ENCODE measurements at places on chromosomes 4 and X.

GRCh38 chr4:179130122-179130714 is 1688.0 kb upstream of the AGA start:
- no peak for DNase-seq

DNA sequence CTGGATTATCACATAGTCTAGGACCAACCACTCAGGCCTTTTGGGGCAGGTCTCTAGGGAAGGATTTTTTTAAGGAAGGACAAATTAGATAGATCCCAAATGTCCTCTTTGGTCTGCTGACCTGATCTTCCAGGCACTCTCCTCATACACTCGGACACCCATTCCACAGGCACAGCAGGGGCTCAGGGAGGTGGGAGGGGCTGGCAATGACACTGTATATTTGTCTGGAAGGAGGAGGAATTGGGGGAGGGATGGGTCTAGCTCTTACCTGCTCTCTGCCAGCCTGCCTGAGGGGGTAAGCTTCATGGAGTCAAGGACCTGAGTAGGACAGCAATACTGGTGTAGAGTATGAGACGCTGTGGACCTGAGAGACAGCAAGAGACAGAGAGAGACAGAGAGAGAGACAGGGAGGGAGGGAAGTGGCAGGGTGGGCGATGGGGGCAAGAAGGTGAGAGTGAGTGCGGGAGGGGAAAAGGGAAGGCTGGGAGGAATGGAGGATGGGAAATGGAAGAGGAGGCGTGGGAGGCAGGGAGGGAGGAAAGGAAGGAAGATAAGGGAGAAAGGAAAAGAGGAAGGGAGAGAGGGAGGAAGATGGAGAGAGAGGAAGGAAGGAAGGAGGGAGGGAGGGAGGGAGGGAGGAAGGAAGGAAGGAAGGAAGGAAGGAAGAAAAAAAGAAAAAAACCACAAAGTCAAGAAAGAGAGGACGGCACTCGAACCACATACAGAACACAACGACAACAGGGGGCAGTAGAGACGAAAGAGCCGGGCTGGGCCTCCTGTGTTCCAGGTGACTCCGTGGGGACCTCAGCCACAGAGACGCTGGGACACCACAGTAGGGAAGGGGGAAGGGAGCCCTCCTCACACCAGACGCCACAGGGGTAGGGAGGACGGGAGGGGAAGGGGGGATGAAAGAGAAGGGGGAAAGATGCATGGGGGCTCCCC is 1.8 kb downstream of the IQSEC2 start:
- DNase-seq: peak; percentile 20

DNA sequence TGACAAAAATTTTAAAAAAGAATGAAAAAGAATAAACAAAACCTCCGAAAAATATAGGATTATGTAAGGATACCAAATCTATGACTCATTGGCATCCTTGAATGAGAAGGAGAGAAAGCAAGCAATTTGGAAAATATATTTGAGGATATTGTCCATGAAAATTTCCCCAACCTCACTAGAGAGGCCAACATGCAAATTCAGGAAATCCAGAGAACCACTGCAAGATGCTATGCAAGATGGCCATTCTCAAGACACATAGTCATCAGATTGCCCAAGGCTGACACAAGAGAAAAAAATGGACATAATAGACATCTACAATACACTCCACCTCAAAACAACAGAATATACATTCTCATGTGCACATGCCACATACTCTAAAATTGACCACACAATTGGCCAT is 135.9 kb upstream of the SPANXB1 start:
- DNase-seq: no peak

DNA sequence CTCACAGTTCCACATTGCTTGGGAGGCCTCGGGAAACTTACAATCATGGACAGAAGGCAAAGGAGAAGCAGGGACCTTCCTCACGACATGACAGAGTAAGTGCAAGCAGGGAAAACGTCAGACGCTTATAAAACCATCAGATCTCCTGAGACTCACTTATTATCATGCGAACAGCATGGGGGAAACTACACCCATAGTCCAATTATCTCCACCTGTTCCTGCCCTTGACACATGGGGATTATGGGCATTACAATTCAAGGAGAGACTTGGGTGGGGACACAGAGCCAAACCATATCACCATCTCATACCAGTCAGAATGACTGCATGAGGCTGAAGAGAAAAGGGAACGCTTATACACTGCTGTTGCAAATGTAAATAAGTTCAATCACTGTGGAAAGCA is 1066.9 kb upstream of the PCDH7 start:
- no peak for DNase-seq

DNA sequence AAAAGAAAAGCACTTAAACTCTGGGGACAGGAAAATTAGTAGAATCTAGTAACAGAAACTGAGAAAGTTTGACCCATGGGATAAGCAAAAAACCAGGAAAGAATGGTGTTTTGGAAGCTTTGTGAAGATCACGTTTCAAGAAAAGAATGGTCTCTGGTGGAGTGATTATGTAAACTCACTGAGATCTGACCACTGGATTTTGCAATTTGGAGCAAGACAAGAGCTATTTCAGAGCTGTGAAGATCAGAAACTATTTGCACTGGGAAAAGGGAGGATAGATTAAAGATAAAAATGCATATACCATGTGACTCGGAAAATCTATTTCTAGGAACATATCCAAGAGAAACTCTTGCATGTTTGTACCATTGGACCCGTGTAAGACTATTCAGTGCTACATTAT is 4.3 kb downstream of the TMPRSS11D start:
- DNase-seq: no peak

GRCh38 chr4:101256222-101256621 is 91.1 kb downstream of the PPP3CA start:
- DNase-seq: no peak

DNA sequence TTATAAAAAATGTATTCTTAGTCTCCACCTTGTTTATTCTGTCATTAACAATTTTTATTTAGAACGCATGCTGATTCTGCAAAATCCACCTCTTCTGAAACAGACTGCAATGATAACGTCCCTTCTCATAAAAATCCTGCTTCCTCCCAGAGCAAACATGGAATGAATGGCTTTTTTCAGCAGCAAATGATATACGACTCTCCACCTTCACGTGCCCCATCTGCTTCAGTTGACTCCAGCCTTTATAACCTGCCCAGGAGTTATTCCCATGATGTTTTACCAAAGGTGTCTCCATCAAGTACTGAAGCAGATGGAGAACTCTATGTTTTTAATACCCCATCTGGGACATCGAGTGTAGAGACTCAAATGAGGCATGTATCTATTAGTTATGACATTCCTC is 75.6 kb upstream of the SMARCA5 start:
- DNase-seq: no peak

GRCh38 chrX:131703646-131704045 is 159.8 kb downstream of the OR13H1 start:
- no peak for DNase-seq

- no peak for DNase-seq
Observed at GRCh38 chrX:21166272-21166982, 207.8 kb upstream of the CNKSR2 start.

- no peak for DNase-seq
Observed at GRCh38 chrX:42754115-42754514, 23.8 kb downstream of the PPP1R2C start.

DNA sequence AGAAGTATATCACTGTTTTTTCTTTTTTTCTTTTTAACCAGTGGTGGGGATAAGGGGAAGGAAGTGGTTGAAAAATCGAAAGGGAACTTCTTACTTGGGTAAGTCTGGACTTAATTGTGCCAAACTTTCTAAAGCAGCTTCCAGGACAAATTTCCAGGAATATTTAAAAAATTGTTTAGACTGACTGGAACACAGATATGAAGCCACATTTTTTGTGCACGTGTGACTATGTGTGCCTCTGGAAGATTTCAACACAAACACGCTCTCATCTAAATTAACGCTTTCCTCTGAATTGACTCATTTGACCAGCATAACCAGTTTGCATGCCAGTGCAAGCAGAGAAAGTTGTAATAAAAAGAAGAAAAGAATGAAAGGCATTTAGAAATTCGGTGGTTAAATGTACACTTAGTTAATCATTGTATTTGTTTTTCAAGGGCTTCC is 18.8 kb upstream of the YTHDC1 start:
- no peak for DNase-seq

DNA sequence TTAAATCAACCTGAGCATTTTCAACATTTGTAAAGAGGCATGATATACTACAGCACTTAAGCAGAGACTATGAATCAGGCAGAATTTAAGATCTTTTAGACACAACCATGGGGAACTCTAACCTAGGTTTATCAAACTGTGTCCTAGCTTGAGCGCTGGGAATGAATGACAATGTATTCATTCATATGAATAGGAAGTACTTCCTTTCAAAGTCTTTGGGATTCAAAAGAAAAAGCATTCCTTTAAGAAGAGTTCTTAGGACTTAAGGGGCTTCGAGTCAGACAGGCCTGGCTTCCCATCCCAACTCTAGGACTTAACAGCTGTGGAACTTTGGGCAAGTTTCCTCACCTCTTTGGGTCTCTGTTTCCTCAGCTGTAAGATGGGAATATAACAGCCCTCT is 104.6 kb downstream of the ANAPC4 start:
- no peak for DNase-seq

DNA sequence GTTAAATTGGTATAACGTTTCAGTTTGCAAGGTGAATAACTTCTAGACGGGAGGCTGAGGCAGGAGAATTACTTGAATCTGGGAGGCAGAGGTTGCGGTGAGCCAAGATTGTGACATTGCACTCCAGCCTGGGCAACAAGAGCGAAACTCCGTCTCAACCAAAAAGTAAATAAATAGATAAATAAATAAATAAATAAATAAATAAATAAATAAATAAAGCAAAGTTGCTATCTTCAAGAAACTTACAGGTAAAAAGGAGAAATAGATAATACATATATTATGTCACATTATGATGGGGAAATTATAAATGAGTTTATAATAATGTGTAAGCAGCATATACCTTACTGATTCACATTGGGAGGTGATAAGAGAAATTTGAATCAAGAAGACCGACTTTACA is 1966.0 kb downstream of the PCDH7 start:
- no peak for DNase-seq

DNA sequence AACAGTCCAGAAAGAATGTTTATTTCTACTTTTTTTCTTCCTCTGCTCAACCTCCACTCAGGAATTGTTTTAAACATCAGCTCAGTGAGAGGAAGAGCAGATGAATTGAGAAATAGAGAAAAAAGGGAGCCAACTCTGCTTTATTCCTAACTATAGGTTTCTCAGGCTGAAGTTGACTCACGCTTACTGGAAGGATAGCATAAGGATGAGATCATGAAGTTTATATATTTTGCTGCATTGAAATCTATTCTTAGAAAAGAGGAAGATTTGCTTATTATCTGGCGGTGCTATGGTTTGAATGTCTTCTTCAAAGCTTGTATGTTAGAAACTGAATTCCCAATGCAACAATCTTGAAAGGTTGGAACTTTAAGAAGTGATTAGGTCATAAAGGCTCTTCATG is 1673.4 kb upstream of the PCDH7 start:
- no peak for DNase-seq

DNA sequence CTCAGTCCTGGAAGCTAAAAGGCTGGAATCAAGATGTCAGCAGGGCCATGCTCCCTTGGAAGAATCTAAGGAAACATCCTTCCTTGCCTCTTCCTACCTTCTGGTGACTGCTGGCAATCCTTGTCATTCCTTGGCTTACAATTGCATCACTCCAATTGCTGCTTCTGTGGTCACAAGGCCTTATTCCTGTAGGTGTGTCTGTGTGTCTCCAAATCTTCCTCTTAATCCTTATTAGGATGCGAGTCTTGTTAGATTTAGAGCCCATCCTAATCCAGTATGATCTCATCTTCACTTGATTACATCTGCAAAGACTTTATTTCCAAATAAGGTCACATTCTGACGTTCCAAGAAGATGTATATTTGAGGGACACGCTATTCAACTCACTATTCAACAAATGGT is 52.2 kb downstream of the SMIM20 start:
- no peak for DNase-seq

DNA sequence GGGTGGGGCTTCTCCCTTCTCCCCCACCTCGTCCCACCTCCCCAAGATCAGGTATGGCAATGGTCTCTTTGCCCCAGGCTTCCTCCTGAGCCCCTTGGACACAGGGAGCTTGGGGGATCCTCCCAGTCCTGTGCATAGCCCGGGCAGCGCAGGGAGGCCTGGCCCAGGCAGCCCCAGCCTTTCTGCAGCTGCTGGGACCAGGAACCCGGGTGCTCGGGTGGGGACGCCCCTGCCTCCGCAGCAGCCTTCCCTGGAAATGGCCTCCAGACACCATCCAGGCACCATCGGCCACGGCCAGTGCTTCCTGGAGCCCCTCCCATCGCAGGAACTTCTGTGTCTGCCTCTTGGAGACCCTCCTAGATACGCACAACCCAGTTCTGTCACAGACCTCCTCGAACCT is 5.9 kb upstream of the MXD4 start:
- DNase-seq: no peak

DNA sequence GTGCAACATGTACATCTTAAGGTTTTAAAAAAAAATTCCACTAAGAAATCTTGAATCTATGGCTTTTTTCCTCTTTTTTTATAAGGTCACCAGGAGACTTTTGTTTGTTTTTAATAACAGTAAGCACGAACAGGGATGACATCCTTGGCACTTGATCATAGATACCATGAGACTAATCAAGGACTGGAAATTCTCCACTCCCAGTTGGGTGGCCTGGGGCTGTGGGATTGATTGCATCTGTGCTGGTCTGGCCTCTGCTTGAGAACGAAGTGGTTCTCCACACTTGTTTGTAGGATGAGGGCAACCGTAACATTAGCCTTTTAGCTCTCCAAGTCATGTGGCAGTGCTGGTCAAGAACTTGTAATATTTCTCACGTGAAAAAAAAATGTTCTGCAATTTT is 35.4 kb downstream of the SNX25 start:
- no peak for DNase-seq

DNA sequence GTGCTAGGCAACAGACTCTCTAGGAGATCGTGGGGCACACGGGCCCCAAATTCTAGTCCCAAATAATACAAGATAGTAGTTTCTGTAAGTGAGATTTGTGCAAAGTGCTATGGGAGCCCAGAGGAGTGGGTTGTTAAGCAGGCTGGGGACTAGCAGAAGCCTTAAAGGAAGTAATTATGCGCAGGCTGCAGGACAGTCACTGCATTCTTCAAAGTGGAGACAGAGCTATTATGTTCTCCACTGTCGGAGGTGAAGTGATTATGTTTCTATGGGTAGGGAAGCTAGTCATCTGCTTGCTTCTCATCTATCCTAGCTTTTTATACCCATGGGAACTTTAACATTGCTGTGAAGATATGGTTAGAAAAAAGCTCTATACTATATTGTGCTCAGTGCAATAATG is 154.2 kb downstream of the CPE start:
- DNase-seq: no peak

- no peak for DNase-seq
Observed at GRCh38 chr4:139704915-139705485, 39.4 kb downstream of the MGST2 start.

- peak; percentile 67 for DNase-seq
Observed at GRCh38 chrX:81201671-81202455, at the start of the genes HMGN5 and SH3BGRL. Gene HMGN5, minus strand, starts transcription at chrX:81201913. Its CDS starts 80,364 bp downstream, at chrX:81121549. Gene SH3BGRL, plus strand, starts transcription at chrX:81202102. Its CDS starts 99 bp downstream, at chrX:81202201.

- no peak for DNase-seq
Observed at GRCh38 chr4:180436361-180436760, 1806.8 kb upstream of the TENM3 start.

- DNase-seq: no peak
Observed at GRCh38 chr4:87838205-87838604, 5.4 kb downstream of the MEPE start.
